Uterus (tissue), 4 donors: ENCODE measurements at places on chromosomes 11 and 22. TPM values are rescaled to one million over a fixed set of nuclear protein-coding genes. Genes with fewer than 3 reads are reported as not detected.

DNA sequence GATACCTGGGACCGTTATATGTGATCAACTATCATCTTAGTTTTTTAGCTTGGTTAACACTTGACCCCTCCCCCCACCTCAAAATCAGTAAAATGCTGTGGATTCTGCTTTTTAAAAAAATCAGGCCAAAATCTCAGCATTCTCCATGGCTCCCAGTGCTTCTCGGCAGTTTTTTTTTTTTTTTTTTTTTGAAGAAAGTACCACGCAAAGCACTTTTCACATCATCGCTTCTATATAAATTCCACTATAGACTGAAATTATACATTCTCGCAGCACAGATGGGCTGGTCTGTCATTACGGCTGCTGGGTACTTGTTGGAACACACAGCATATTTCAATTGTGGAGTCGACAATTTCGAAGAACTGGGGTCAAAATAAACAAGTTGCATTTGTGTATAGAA, 67.7 kb upstream of the PPARA start:
- no peak for DNase-seq

- no peak for DNase-seq
Observed at GRCh38 chr22:47610281-47610680, 847.8 kb downstream of the TBC1D22A start.

DNA sequence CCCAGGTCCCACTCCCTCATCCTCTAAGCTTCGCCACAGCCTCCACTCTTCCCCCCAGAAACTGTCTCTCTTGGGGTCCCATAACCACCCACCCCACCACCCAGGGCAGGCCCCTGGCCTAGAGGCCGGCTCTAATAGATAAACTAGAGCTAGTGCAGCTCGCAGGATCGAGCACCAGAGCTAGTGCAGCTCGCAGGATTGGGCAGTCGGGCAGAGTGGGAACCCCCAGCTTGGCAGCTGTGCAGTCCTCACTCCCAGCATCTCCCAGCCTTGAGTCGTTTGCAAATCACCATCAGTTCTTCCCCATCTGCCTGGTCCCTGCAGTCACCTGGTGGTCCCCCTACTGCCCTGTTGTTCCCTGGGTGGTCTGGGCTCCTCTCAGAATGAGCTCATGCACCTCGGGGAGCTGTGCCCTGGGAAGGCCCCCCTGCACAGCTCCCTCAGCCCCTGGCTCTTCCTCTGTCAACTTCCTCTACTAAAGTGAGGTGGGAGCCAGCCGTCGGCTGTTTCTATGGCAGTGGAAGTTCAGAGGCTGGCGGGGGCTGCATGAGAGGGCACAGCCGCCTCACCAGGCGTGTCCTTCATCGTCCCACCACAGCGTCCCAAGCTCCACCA, 15.5 kb upstream of the SHANK2 start:
- no peak for DNase-seq

GRCh38 chr11:5522308-5522707, 5.8 kb upstream of the UBQLNL start:
- no peak for DNase-seq

DNA sequence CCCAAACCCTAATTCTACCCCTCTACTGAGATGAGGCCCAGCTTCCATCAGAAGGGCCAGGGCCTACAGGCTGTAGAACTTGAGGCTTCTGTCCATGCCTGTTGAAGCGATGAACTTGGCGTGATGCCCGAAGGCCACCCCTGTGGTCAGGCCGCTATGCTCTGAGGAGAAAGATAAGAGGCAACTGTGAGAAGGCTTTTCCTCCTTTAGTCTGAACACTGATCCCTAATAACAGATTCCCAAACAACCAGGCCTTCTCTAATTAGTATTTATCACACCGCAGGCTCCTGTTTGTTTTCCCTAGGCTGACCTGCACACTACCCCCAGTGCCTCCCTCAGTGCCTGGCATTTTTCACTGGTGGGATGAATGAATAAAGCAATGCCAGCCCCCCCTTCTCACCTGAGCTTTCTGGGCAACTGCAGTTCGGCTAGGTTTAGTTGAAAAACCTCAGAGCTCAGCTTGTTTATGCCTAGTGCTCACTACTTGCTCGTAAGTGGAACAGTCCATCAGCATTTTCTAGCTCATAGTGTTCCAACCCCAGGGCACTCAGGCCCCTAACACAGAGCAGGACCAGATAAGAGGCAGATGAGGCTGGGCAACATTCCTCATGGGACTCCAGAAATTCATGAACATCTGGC, 15.2 kb downstream of the PRPF19 start:
- no peak for DNase-seq

NEFH gene
- 1.9 TPM for total RNA-seq
